Muscle of arm (tissue), 14 donors: ENCODE measurements at places on chromosomes 3 and 15. TPM values are rescaled to one million over a fixed set of nuclear protein-coding genes. Genes with fewer than 3 reads are reported as not detected.

DNA sequence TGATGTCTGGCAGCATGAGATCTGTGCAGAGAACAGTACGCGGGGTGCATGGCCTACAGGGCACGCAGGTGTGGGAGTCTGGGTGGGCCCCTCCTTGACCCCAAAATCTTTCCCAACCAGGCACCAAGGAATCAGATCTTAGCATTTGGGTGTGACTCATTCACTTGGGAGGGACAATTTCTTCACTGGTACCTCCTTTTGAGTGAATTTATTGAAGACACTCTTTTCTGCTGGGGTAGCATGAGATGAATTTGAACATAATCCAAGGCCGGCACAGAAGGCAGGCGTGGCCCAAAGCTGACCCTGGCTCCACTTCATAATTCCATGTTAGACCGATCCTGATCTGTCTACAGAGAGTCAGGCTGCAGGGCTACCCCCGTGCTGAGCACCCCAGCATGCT is 30.6 kb upstream of the CDV3 start:
- no peak for DNase-seq

DNA sequence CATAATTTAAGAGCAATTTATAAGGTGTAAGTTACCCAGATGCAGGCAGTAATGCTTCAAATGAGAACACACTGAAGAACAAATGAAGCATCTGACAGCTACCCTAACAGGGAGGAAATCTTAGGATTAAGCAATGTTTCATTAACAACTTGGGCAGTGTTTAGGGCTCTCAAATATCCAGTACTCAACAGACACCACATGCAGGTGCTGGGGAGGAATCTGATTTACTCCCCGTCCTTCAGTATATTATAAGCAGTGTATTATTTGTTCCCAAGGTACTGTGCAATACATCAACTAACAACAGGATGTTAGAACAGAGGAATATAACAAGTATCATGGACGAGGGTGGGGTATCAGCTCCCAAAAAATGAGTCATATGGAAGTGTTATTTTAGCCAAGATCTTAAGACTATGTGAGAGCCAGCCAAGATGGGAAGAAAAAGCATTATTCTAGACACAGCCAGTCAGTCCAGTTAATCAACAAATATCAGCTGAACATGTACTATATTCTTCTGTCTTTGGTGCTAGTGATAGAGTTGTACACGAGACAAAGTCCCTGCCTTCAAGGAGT is 20.4 kb downstream of the BTBD1 start:
- DNase-seq: no peak

GRCh38 chr3:100518983-100519382 is 26.6 kb downstream of the TMEM45A start:
- no peak for DNase-seq

GRCh38 chr15:23734862-23735261 is 47.8 kb upstream of the NDN start:
- DNase-seq: no peak

DNA sequence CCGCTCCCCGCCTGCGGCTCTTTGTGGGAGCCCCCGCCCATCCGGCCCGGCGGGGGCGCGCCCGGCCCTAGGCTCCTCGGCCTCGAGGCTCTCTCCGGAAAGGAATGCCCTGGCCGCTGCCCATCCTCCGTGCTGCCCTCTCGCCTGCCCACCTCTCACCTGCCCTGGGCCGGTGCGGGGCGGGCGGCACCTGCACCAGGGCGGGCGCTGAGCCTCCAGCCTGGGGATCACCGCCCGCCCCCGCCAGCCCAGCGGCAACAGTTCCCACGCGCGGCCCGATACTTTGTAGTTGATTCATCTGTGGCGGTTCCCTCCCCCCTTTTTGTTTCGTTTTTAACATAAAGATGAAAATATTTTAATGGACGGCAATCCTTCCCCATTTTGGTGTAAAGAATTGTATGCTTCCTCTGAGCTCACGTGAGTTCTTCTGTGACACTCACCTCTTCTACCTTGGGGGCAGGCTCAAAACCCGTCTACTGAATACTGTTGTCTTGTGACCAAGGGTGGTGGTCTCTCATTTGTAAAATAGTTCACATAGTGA is 1.9 kb downstream of the KLF13 start:
- DNase-seq: no peak

- no peak for DNase-seq
Measured at GRCh38 chr3:134472831-134473230, 13.0 kb downstream of the ANAPC13 start.

Gene CCR4
- not detected for polyA plus RNA-seq

DNA sequence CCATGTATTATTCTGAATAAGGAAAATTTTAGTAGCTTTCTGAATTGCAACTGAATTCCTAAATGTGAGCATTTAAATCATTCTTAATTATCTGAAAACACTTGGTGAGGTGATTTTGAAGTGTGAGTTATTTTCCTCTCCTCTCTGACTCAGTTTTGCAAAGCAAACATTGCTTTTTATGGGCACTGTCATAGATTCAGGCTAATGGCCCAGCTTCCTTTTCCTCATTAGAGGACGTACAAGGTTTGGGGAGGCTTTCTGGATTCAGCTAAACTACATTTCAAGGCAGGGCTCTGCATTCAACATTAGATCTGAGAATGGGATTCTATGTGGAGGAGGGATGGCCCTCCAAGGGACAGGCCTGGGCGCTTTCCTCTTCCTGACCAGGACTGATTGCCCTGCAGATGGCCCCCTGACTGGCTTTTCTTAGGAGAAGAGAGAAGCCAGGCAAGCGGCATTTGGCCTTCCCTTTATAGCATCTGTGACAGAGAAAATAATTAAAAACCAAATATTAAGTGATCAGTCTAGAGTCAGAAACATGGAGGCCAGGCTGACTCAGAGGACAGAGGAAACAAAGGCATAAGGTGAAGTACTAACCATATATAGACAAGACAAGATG is 53.0 kb upstream of the STXBP5L start:
- no peak for DNase-seq

GRCh38 chr15:34185666-34186065 is 24.2 kb downstream of the KATNBL1 start:
- no peak for DNase-seq

Gene ISL2
- polyA plus RNA-seq: not detected

- no peak for DNase-seq
Measured at GRCh38 chr3:16132190-16132589, 42.3 kb upstream of the GALNT15 start.

GRCh38 chr3:149808209-149808829 is 4.7 kb upstream of the RNF13 start:
- peak; percentile 59 for DNase-seq

DNA sequence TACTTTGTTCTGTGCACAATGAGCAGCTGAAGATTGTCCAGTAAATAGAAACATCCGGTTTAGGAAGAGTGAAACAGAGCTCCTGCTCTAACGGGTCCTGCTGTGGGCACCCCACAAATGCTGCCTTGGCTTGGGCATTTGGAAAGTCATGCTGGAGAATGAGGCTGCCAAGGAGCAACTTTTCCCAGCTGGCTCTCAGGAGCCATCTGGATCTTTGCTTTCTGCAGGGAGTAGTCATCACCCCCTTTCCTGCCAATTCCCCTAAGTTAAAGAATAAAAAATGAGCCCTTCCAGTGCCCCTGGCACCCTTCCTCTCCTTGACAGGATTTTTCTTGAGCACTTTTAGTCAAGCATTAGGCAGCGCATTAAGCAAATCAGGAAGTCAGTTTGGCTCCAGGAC is 90.0 kb downstream of the FAM43A start:
- DNase-seq: no peak

- DNase-seq: no peak
Measured at GRCh38 chr15:64130159-64130558, 21.4 kb upstream of the SNX22 start.

GRCh38 chr3:62942227-62942626 is 67.0 kb upstream of the CADPS start:
- no peak for DNase-seq

Gene FBXO40
- polyA plus RNA-seq: 2.7 TPM

GRCh38 chr15:94416820-94417219 is 185.5 kb downstream of the MCTP2 start:
- no peak for DNase-seq

DNA sequence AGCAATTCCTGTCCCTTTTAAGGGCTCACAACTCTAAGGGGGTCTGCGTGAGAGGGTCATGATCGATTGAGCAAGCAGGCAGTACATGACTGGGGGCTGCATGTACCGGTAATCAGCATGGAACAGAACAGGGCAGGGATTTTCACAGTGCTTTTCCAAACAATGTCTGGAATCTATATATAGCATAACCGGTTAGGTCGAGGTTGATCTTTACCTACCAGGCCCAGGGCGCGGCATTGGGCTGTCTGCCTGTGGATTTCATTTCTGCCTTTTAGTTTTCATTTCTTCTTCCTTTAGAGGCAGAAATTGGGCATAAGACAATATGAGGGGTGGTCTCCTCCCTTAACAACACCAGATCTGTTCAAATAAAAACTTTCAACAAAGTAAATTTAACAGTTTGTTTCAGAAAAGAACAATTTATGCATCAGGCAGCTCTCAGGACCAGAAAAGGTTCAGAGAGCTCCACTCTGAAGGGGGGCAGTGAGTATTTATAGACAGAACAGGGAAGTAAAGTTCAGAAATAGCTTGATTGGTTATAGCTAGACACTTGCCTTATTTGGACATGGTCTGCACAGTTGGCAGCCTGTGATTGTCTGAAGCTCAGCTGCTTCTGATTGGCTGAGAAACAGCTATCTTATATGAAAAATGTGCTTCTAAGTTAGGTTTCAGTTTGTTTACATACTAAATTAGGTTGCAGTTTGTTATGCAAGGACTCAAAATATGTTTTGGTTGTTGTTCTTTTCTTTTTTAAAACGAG is 17.2 kb upstream of the B4GALT4 start:
- no peak for DNase-seq

GRCh38 chr3:187002915-187003314 is 72.6 kb downstream of the ST6GAL1 start:
- no peak for DNase-seq
